ENCODE measurements at places on chromosomes 12 and 14.

GRCh38 chr12:34336619-34337465 lies 314.5 kb downstream of the ALG10 start:
- DNase-seq, result no peak

DNA sequence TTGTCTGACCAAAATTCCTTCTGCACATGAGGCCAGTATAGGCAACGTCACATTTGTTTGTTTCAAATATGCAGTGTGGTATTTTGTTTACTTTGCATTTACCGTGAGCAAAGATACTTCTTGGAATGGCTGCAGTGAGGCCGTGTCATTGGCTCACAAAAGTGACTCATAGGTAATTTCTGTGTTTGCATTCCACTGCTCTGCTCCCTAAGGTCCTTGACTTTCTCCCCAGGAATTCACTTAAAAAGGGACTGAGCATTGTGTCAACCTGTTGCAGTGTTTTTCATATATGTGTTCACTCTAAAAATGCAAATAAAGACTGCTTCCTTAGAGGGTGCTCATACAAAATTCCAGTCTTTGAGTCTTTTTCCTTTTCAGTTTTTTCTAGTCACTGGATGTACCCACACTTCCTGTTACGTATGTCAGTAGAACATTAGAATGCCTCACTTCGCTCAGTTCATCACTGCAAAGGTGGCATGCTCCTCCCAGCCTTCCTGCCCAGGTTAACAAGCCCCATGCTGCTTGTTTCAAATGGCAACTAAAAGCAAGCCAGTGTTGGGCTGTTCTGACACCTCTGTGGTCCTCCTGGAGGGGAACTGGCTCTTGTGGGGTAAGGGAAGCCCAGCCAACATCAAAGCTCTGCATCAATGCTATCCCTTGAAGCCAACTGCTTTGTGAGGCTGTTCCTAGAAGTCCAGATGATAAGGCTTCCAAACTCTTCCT lies 9.1 kb downstream of the C12orf76 start:
- no peak for DNase-seq

DNA sequence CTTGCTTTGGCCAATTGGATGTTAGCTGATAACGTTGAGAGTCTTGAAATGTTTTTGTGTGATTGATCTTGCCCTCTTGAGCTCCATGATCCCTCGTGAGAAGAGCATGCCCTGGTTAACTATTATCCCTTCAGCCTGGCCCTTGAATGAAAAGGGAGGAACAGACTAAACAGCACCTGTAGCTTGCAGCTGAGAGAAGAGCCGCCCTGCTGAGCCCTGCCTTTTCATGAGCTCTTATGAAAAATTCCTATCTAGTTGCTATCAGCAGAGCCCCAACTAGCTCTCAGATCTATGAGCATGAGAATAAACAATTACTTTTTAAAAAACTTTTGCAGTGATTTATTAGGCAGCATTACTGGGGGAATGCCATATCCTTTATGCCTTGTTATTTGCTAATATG lies 36.0 kb upstream of the RPH3A start:
- DNase-seq, result no peak

DNA sequence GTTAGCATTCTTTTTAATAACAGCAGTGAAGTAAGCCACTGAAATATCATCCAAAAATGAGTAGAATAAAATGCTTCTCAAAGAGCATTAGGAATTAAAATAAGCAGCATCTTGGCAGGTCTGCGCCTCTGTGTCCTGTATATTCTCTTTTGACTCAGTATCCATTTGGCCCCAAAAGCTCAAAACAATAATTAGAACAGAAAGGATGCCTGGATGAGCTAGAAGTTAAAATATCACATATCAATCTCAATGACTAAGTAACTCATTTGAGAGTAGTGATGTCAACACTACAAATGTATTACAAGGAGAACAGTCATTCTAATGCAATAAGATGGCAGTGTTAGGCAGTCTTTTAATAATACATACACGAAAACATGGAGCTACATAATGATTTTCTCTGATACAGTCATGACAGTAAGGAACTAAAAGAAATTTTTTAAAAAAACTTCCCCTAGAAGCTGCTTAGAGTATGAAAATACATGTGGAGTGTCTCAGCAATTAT lies 160.9 kb upstream of the ABCD2 start:
- no peak for DNase-seq
